ENCODE measurements at places on chromosomes 1 and 21.

DNA sequence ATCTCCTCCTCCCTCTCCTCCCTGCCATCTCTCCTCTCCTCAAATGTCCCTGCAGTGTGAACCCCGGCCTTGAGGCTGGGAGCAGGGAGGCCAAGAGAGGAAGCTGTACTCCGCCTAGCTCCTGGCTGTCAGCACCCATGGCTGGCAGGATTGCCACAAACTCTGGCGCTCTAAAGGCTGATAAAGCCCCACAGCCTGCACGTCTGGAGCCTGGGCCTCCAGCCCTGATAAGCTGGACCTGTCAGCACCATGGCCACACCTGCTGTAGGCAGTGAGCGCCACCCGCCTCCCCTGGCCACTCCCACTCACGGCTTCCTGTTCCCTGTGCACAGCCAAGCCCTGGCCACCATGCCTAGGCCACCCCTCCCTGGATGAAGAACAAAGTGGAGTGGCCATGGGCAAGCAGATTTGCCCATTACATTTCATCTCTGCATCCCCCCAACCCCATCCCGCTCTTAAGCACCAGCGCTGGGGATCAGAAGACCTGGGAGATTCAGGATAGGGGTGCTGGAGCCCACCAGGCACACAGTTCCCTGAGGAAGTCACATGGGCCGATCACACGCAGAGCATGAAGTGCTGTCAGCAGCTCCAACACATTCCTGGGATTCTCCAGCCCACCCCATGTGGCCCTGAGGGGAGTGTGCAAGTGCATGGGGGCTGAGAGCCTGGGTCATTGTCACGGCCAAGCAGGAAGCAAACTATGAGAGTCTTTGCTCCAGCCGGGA is 24.2 kb upstream of the NPPB start:
- DNase-seq: no peak

DNA sequence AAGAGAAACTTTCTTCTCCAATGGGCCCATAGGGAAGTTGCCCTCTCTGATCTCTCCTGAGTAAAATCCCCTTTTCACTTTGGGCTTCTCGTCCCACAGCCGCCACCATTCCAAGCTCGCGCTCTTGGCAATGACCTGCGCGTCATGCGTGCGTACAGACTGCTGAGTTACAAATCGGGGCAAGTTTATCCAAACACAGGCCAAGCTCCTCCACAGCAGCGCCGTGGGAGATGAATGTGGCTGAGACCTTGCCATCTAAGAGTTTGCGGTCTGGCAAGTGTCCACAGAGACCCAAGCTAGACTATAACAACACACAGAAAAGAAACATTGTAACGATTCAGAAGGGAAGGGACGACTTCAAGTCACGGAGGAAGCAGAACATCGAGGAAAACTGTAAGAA is 116.3 kb upstream of the SOD1 start:
- DNase-seq: no peak

GRCh38 chr1:157371221-157371620 is 181.1 kb downstream of the FCRL5 start:
- no peak for DNase-seq

GRCh38 chr1:232322162-232322734 is 307.7 kb downstream of the SIPA1L2 start:
- DNase-seq: no peak

DNA sequence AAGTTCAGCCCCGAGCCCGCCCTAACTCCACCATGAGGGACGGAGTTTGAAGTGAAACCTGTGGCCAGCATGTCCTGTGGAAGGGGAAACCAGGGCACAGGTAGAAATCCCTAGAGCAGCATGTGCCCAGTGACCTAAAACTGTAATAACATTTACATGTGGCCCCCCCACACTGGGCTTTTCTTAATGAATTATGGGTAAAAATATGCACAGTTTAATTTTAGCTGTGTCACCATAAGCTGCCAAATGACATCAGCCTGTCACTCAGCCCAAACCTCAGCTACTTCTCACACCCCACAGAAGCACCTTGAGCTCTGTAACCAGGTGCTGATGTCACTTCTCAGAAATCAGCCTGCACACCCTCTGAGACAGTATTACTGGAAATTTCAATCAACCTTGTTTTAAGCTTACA is 50.0 kb upstream of the SLC19A1 start:
- DNase-seq: peak; percentile 51

DNA sequence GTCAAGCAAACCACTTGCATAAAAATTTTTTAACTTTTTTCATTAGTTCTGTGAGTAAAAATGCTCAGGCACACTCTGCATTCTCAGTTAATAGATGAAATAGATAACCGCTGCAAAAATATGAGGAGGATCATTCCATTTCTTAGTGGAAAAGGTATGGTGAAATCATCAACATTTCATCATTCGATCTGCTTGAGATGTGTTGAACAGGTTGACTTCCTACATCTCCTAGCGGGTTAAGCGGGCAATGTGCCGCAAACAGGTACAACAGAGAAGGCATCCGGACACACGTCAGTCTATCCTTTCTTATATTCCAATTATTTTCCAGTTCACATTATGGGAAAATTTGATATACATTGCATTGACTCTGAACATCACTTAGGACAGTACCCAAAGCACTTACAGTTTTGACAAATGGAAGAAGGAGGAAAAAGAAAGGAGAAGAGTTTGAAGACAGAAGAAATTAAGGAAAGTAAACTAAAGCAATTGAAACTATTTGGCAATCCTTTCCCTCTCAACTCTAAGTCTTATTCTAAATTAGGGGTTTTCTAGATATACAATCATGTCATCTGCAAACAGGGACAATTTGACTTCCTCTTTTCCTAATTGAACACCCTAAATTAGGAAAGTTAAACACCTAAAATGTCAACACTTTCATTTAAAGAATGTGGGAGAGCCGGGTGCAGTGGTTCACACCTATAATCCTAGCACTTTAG is 33.5 kb downstream of the NIBAN1 start:
- no peak for DNase-seq

DNA sequence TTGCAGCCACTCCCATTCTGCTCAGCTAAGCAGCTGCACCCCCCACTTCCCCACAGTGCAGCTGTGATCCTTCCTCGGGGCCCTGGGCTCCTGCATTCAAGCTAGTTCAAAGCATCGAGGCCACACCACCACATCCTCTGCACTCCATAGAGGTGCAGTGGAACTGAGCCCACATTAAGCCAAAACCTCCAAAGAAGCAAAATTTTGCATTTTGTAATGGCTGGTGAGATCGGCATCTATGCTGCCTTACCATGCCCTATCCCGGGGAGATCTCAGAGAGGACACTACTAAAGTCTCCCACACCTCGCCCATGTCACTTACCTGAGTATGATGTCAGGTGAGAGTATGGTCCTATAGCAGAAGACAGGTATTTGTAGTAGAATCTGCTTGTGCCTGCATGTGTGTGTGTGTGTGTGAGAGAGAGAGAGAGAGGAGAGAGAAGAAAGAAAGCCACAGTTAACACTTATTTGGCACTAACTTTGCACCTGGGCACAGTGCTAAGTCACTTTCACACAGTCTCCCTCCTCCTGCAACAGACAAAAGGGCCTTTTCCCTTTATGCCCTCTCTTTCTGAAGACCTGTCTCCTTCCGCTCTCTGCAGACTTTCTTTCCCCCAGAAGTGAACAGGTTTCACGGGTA is 89.8 kb downstream of the KIF14 start:
- no peak for DNase-seq

DNA sequence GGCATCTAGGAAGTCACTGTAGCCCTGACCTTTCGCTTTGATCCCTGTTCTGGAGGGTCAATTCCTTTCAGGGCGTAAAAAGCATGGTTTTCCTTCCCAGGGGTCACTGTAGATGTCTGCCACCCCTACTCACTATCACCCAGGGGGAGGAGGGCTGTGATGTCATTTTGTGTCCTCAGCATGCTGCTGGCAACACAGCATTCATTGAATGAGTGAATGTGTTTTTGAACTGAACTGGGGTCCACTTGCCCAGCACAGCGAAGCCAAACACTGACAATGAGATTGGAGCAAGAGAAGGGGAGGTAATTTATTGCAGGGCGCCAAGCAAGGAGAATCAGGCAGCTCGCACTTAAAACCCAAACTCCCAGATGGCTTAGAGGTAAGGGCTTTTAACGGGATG is 78.2 kb upstream of the PGBD5 start:
- DNase-seq: no peak

DNA sequence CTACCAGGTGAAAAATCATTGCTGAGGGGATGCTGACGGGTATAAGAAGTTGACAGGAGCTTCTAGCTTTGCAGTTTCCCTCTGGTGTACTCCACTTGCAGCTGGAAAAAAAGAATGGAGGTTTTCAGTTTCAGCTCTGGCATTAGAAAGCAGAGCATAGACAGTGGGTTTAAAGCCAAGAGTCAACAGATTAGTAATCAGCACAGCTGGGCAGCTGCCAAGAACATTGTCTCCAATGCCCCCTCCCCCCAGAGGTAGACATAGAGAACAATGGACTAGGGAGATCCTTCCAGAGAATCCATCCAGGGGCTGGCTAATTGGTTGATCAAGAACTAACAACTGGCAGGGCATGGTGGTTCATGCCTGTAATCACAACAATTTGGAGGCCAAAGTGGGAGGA is 10.1 kb upstream of the ZBTB8B start:
- DNase-seq: no peak

DNA sequence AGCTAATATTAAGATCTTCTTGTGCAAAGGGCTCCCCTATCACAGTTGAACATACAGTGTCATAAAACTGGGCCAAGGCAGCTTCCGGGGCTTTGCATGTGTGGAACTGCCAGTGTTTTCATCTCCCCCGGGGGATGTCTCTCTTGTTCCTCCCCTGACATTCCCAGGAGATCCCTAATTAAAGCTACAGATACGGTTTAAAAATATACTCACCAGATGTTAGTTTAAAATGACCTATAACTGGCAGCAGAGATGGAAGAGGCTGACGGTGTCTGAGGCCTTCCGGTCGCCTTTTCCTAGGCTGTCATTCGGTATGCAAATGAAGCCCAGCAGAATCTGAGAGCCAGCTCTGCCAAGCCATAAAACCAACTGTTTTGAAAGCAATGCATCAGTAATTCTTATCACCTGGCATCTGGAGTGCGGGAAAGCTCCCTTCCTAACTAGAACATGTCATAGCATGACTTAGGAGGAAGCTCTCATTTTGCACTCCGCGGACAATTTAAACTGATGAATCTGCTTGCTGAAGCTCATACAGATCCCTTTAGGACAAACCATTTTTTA is 436.5 kb upstream of the VAMP3 start:
- no peak for DNase-seq

DNA sequence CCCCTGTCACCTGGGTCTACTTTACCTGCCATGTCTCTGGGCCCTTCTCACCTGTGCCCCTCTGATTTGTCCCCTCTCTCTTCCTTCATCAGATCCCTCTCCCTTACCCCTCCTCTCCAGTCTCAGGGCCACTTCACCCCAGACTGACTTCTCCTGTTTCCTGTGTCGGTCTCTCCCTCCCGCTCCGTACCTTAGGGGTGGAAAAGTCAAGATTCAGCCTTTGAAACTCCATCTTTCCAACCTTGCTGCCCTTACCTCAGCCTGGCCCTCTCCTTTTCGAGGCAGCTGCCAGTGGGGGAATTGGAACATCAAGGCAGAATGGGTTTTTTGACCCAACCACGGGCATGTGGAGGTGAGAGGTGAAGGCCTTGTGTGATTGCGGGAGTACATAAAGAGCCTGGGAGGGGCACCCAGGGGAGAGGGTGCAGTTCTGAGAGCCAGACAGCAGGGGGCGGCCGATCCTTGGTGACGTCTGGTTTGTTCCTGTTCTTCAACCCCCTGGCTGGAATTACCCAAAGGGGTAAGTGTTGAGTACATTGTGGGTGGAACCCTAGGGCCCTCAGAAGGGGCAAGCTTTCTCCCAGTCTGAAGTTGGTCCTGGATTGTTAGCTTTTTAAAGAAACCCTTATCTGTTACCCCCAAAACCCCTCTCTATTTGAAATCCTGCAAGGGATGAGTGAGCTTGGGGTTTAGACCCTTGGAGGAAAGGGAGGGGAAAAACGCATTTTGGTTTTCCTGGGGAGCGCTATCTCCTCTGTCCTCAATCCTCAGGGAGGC is 12.3 kb upstream of the DMBX1 start:
- peak; percentile 83 for DNase-seq

DNA sequence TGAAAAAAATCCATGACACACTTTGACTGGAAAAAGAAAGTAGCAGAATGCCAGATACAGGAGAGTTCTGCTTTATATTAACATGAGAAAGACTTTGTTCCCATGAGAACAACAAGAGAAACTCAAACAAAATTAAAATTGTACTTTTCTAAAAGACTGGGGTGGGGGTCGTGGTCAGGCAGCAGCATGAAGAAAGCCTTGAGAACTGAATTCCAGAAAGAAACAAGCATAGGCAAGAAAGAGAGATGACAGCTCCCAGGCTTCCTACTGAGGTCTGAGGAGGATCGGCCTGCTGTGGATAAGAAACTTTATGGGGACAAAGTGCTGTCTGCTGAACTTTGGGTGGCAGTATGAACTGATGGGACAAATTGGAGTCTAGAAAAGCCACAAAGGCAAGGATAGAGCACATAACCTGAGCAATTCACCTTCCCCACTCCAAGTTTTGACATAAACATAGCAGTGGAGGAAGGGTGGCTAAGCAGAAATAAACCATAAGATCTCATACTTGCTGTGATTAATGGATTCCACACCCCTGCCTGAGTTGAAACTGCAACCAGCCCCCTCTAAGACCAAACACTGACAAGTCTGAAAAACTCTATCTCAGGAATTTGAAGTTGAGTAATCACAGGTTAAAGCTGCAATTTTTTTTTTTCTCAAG is 43.7 kb downstream of the COL6A1 start:
- no peak for DNase-seq

- DNase-seq: no peak
Observed at GRCh38 chr1:244197851-244198375, 146.8 kb downstream of the ZBTB18 start.

DNA sequence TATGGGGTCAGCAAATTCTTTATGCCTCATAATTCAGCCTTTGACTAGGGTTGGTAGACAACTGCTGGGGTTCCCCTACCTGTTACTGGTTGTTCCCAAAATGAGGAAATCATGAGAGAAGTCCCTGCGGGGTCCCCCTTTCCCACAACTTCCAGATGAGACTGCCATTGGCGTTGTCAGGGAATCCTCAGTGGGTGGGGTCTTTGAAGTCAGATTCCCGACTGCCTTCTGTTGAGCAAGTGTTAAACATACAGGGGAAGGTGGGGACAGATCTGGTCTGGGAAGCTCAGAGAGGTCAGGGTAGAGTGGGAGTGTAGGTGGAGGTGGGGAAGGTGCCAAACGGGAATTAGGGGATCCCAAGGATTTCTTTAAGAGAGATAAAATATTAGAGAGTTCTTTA is 14.7 kb downstream of the HSD3B2 start:
- no peak for DNase-seq
